ENCODE measurements at places on chromosomes 6 and 20. TPM values are rescaled to one million over a fixed set of nuclear protein-coding genes. Genes with fewer than 3 reads are reported as not detected.

DNA sequence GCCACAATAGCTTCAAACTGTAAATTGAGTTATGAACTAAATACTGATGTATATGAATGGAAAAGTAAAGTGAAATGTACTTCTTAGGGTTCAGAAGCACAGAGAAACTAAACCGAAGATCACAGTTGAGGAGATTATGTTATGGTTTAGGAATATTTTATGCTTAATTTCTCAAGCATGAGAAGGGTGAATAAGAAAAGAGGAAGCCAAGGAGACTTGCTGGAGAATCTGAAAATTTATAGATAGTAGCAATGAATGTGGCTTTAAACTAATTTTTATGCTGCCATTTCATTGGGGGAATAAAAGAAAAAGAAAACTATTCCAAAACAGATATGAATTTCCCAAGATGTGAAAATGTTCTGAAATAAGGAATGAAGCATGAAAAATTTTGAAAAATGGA lies 5.6 kb downstream of the ANKS1A start:
- H3K36me3 ChIP-seq, result no peaks in the 10 kb centered on the region
- H3K27me3 ChIP-seq, result no peaks in the 10 kb centered on the region
- no peak overlapping the region for H3K27ac ChIP-seq

DNA sequence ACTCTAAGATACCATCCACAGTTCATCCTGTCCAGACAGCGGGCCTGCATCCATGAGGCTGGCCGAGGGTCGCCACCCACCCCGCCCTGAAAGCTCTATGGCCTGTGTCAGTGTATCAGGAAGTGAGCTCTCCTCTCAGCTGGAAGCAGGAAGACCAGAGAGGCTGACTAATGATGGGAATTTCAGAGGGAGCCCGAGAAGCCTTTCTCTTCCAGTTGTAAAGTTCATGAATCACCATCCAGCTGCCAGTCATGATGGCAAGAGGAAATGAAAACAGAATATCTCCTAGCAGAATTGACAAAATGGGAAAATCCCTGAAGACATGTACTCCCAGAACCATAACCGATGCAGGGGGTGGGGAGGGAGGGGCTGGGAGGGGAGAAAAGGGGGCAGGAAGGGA lies 109.6 kb upstream of the RPS6KA2 start:
- no peak overlapping the region for H3K4me3 ChIP-seq
- H3K27ac ChIP-seq, result no peak overlapping the region
- peak; percentile 47 for DNase-seq
- H3K4me1 ChIP-seq, result no peaks in the 10 kb centered on the region
- H3K27me3 ChIP-seq, result no peaks in the 10 kb centered on the region
- H3K36me3 ChIP-seq, result no peaks in the 10 kb centered on the region

DNA sequence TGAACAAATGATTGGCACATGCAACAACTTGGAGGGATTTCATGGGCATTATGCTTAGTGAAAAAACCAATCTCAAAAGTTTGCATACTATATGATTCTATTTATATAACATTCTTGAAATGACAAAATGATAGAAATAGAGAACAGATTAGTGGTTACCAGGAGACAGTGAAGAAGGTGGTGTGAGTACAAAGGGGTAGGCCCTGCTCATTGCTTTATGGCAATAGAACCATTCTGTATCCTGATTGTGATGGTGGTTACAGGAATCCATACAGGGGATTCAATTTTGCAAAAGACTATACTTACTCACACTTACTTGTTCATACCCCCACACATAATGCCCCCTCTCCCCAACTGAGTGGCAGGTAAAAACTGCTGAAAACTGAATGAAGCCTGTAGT lies 30.2 kb upstream of the LAMA4 start:
- H3K4me1 ChIP-seq, result peaks cover 48% of the 10 kb centered on the region
- DNase-seq, result no peak
- H3K27me3 ChIP-seq, result no peaks in the 10 kb centered on the region
- H3K27ac ChIP-seq, result no peak overlapping the region
- no peak overlapping the region for H3K4me3 ChIP-seq
- H3K36me3 ChIP-seq, result no peaks in the 10 kb centered on the region

- no peak overlapping the region for H3K4me3 ChIP-seq
- no peak overlapping the region for H3K27ac ChIP-seq
- no peaks in the 10 kb centered on the region for H3K36me3 ChIP-seq
- no peak for DNase-seq
These were observed 92.0 kb downstream of the OLIG3 start for GRCh38 chr6:137402143-137402680.

DNA sequence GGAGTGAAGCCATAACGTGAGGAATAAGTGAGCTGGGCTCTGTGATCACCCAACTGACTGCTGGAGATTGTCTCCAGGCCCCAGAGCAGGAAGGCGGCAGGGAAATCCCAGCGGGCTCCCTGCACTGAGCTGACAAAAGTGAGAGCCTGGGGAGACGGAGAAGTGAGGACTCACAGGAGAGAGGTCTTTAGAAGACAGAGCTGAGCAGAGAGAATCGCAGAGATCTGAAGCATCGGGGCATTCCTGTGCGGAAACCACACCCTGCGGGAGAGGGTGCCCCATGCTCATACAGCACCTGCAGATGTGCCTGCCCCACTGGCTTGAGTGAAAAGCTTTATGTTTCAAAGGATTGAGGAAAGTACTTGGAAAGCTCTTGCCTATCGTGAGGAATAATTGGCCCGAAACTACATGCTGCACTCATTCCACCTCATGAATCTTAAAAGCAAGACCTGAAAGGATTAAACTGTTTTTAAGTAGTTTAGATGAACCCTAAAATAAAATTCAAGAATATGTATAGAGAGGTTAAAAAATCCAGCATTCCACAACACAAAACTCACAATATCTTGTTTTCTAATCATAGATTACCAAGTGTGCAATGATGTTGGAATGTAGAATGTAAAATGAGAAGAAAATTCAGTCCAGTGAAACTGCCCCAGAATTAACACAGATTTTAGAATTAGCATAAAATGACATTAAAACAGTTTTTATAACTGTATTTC lies 17.7 kb upstream of the THBS2 start:
- peak; percentile 18 for DNase-seq
- no peaks in the 10 kb centered on the region for H3K27me3 ChIP-seq
- H3K4me3 ChIP-seq, result no peak overlapping the region
- peaks cover 48% of the 10 kb centered on the region for H3K4me1 ChIP-seq

TMEM151B gene
- not detected for total RNA-seq

VWA7 gene
- total RNA-seq, result 0.54 TPM
